Activated CD8-positive, alpha-beta T cell treated with anti-CD3 and anti-CD28 coated beads, Interleukin-2, amount 10 ng/mL, durations not matched to agents 7 days and 5 days (primary cell): ENCODE measurements at places on chromosomes 3 and 15. TPM values are rescaled to one million over a fixed set of nuclear protein-coding genes. Genes with fewer than 3 reads are reported as not detected.

The PRICKLE2 gene
- total RNA-seq = not detected

DNA sequence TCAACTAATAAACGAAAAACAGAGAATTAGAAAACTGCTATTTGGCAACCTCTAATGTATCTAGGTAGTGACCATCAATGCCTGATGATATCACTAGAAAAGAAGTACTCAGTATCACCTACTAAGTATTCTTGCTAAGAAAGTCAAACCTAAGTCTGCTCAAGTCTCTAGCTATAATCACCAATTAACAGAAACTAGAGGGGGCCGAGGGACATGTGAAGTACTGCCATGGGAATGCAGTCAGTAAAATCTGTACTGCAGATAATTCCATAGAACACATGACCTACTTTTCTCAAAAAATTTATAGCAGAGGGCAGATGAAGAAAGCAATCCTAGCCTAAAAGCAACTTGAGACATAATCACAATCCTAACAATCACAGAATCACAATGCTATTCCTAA, 51.4 kb downstream of the CPEB1 start:
- H3K4me1 ChIP-seq = no peaks in the 10 kb centered on the region
- H3K27ac ChIP-seq = no peak overlapping the region
- H3K36me3 ChIP-seq = no peaks in the 10 kb centered on the region
- no peak for DNase-seq
- peaks cover 10% of the 10 kb centered on the region for H3K27me3 ChIP-seq

GRCh38 chr3:16816048-16816780, 68.5 kb upstream of the PLCL2 start:
- H3K4me3 ChIP-seq = no peak overlapping the region
- H3K4me1 ChIP-seq = peaks cover 10% of the 10 kb centered on the region
- H3K27me3 ChIP-seq = peaks cover 4% of the 10 kb centered on the region
- no peak overlapping the region for H3K27ac ChIP-seq
- no peak for DNase-seq

The CCDC174 gene
- 18.5 TPM for total RNA-seq

The CYP8B1 gene
- not detected for total RNA-seq

The CHCHD6 gene
- total RNA-seq = 5.1 TPM

GRCh38 chr15:100338971-100339444, 2.8 kb downstream of the ADAMTS17 start:
- DNase-seq = peak; percentile 82
- peaks cover 48% of the 10 kb centered on the region for H3K4me1 ChIP-seq
- no peaks in the 10 kb centered on the region for H3K36me3 ChIP-seq
- H3K27ac ChIP-seq = peak overlapping the region; percentile 22
- H3K4me3 ChIP-seq = peak overlapping the region; percentile 64
- peaks cover 16% of the 10 kb centered on the region for H3K27me3 ChIP-seq

The CSPG4 gene
- total RNA-seq = not detected

- H3K4me3 ChIP-seq = no peak overlapping the region
- H3K4me1 ChIP-seq = no peaks in the 10 kb centered on the region
- no peak overlapping the region for H3K27ac ChIP-seq
- peaks cover 47% of the 10 kb centered on the region for H3K27me3 ChIP-seq
Measured at GRCh38 chr15:70376929-70377691, 279.4 kb upstream of the TLE3 start.

GRCh38 chr3:195042743-195043606, 228.0 kb downstream of the XXYLT1 start:
- no peak overlapping the region for H3K27ac ChIP-seq
- H3K36me3 ChIP-seq = no peaks in the 10 kb centered on the region
- peaks cover 2% of the 10 kb centered on the region for H3K27me3 ChIP-seq
- no peak for DNase-seq

The CERS3 gene
- not detected for total RNA-seq

DNA sequence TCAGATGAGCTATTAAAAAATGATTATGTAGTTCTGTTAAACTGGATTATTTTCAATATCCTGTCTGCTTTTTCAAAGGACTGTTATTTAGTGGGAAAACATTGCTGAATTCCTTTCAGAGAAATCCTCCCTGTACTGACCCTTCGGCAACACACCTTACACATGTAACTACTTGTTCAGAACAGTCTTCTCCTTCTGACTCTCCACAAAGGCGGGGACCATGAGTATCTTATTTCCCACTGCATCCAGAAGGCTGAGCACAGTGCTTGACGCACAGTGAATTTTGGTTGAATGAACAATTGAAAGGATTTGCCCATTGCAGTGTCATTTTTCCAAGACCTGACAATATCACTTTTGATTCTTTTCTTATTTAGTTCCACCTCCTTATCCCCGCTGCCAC, 23.1 kb upstream of the CFAP161 start:
- H3K27ac ChIP-seq = no peak overlapping the region
- H3K36me3 ChIP-seq = no peaks in the 10 kb centered on the region
- peaks cover 5% of the 10 kb centered on the region for H3K4me1 ChIP-seq
- peaks cover 42% of the 10 kb centered on the region for H3K27me3 ChIP-seq

GRCh38 chr3:18149386-18149785, 275.8 kb downstream of the SATB1 start:
- no peak for DNase-seq
- no peak overlapping the region for H3K4me3 ChIP-seq
- no peaks in the 10 kb centered on the region for H3K4me1 ChIP-seq
- H3K36me3 ChIP-seq = no peaks in the 10 kb centered on the region
- no peak overlapping the region for H3K27ac ChIP-seq
